HepG2 (cell line): ENCODE measurements at places on chromosomes 13 and 19. TPM values are rescaled to one million over a fixed set of nuclear protein-coding genes. Genes with fewer than 3 reads are reported as not detected.

The PSG7 gene
- total RNA-seq: not detected in 2 replicates

The C19orf33 gene
- total RNA-seq: 2.8 and 3.3 TPM in 2 replicates

DNA sequence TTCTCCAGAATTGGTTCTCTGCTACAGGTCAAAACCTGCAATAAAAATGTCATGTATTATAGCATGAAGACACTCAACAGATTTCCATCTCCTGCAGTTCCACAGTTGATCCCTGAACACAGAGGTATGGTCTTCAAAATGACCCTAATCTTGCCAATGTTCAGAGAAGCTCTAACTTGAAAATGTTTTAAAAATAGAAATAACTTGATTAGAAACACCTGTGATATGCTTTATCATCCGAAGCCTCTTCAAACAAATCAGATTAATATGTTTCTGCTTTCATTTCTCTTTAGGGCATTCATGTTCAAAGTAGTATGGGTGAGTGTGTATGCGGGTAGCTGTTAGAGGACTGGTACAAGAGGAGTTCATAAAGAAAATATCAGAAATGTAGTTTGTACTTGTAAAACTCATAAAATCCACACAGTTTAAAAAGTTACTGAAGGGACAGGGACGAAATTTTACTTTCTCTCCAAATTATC lies 60.4 kb downstream of the KCNRG start:
- peaks cover 9% of the 10 kb centered on the region; the same call in 1 of the 3 replicates for H3K36me3 ChIP-seq
- peaks cover 52% of the 10 kb centered on the region for H3K4me1 ChIP-seq
- DNase-seq: no peak
- H3K27ac ChIP-seq: peak overlapping the region; percentile 8
- H3K27me3 ChIP-seq: no peaks in the 10 kb centered on the region

The YIPF2 gene
- 22.7 and 37.3 TPM in 2 replicates for total RNA-seq

GRCh38 chr13:33543089-33543459 lies 257.5 kb upstream of the STARD13 start:
- no peaks in the 10 kb centered on the region for H3K36me3 ChIP-seq
- H3K27me3 ChIP-seq: no peaks in the 10 kb centered on the region
- DNase-seq: no peak
- peak overlapping the region; percentile 57 for H3K4me3 ChIP-seq

The DLL3 gene
- 0.35 and 0.53 TPM in 2 replicates for total RNA-seq

The AZU1 gene
- total RNA-seq: not detected in 2 replicates

The IFNL1 gene
- not detected in 2 replicates for total RNA-seq
